ENCODE measurements at places on chromosomes 13 and 19.

- no peak for DNase-seq
Observed at GRCh38 chr19:3851254-3852176, 17.3 kb downstream of the ZFR2 start.

GRCh38 chr13:107076801-107077200 is 508.9 kb upstream of the ARGLU1 start:
- DNase-seq: no peak

GRCh38 chr13:109880371-109881346 is 94.3 kb upstream of the IRS2 start:
- DNase-seq: no peak

- DNase-seq: no peak
Observed at GRCh38 chr13:51856027-51856736, 5.6 kb upstream of the CCDC70 start.

- no peak for DNase-seq
Observed at GRCh38 chr13:67070306-67070705, 159.8 kb downstream of the PCDH9 start.

DNA sequence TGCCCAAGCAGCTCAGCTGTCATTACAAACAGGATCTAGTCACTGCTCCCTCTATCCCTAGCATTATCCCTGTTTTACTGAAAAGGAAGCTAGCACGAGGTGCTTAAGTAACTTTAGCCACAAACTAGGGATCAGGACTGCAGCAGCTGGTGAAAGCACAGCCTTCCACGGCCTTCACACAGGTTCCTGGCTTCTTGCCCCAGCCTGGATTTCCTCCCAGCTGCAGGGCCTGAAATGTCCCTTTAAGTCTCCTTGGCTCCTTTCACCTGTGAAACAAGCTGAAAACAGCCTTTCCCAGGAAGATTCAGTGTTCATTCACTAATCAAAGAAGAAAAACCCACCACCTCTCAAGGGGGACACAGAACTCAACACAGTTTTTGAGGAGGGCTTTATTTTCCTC is 754.5 kb downstream of the DIAPH3 start:
- DNase-seq: no peak

- DNase-seq: no peak
Observed at GRCh38 chr13:111399776-111400538, 79.5 kb downstream of the TEX29 start.

DNA sequence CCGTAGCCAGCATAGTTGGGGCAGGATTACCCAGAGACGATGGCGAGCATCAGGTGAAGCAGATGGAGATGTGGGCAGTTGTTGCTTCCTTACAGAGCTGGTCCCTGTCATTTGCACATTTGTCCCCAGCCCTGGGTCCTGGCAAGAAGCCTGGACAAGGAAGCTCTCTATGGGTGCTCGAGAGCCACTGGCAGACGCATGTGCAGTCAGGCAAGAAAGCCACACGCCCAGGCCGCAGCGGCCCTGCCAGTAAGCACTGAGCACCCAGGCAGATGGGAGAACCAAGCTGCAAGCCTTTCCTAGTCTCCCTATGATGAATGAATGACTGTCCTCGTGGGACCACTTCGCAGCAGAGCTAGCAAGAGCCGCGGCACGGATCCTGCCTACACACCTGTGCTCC is 182.8 kb downstream of the FOXO1 start:
- no peak for DNase-seq

DNA sequence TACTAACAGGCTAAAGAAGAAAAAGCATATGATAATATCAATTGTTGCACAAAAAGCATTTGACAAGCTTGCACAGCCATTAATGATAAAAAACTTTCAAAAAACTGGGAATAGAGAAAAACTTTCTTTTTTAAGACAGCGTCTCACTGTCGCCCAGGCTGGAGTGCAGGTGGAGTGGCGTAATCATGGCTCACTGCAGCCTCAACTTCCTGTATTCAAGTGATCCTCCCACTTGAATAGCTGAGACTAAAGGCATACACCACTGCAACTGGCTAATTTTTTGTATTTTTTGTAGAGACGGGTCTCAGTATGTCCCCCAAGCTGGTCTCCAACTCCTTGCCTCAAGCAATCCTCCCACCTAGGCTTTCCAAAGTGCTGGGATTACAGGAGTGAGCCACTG is 382.8 kb downstream of the TSHZ3 start:
- no peak for DNase-seq

DNA sequence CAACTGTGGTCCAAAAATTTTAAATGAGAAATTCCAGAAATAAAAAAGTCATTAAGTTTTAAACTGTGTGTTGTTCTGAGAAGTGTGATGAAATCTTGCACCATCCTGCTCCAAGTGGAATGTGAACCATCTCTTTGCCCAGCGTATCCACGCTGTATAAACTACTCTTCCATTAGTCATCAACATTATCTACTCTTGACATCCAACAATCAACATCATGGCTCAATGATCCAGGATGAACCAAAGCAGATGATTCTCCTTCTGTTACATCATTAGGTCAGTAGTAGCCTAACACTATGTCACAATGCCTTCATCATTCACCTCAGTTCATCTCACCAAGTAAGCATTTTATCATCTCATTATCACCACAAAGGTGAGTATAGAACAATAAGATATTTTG is 55.3 kb downstream of the SUCLA2 start:
- DNase-seq: no peak

DNA sequence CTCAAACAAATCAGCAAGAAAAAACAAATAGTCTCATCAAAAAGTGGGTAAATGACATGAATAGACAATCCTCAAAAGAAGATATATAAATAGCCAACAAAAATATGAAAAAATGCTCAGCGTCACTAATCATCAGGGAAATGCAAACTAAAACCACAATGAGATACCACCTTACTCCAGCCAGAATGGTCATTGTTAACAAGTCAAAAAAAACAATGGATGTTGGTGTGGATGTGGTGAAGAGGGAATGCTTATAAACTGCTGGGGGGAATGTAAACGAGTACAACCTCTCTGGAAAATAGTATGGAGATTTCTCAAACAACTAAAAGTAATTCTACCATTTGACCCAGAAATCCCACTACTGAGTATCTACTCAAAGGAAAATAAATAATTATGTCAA is 239.2 kb upstream of the RFC3 start:
- DNase-seq: no peak

DNA sequence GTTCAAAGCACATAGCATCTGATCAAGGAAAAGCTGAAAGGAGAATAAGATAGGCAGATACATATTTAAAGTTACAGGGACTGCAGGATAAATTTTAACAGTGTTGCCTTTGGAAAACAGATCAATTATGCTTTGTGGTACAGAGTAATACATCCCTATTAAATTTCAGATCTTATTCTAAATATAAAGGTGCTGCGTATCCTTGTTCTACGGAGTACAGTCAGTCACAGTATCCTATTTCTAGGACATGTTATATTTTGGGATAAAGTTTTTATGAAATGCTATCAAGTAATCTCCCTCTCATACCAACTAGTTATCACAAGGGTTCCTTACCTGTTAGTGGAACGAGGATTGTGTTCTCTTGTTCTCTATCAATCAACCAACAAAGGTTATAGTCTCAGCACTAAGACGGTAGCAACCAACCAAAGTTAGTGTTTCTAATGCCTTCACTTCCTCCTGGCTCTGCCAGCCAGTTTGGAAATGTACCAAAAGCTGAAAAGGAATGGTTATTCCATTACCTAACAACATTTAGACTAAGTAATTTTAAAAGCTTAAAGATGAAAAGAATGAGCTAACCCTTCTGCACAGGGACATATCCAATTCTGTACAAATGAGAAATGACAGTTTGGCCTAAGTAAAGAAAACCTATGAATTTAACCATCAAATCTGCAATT is 35.2 kb downstream of the TSC22D1 start:
- DNase-seq: no peak

- DNase-seq: no peak
Observed at GRCh38 chr19:15453906-15454860, 4.4 kb upstream of the WIZ start.

- peak; percentile 17 for DNase-seq
Observed at GRCh38 chr13:72101768-72102400, 234.9 kb upstream of the DACH1 start.

DNA sequence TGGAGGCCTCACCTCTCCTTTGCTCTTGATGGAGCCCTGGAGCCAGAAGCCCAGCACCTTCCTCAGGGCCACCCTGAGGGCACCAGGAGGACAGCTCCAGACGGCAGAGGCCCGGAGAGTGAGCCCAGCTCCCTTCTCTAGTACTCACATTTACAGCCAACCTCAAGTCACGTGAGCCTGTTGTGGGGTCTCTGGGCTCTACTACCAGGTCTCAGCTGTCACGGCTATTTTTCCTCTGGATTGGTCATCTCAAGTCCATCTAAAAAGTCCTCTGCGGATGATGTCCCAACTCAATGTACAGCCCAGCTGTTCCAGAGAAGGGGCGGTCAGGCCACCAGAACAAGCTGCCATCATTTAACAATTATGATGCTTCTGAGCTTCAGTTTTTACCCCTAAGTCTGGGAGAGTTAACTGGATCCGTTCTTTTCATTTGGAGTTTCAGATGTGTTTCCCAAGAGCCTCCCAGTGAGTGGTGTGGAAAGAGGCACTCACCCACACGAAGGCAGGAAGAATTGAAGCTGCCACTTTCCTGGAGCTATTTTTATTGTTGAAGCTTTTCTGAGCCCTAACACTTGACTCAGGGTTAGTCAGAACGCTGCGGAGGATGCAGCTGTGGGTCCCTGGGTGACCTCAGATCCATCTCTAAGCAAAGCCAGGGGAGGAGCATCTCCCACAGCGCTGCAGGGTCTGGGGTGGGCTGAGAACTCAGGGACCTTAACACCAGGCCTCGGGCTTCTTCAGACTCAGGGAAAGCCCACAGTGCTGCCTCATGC is 143.5 kb upstream of the UBL3 start:
- no peak for DNase-seq

- DNase-seq: no peak
Observed at GRCh38 chr13:106314417-106314816, 221.0 kb downstream of the EFNB2 start.

DNA sequence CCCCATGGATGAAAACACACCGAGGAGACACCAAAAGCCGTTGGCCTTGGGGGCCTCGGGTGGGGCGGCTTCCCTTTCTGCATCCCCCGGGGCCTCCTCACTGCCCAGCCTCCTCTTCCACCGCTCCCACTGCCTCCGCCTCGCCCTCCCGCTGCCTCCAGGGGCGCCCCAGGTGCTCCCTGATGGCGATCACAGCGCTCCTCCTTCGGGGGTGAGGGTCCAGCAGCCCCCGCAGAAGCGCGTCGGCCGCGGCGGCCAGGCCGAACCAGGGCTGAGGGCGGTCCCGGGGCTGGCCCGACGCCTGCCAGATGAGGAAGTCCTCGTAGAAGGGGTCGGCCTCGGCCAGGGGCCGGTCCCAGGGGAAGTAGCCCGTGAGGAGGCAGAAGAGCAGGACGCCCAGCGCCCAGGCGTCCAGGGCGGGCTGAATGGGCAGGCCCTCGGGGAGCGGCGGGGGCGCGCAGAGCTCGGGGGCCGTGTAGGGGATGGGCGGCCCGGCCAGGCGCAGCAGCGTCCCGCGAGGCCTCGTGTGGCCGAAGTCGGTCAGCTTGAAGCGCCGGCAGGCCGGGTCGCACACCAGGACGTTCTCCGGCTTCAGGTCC is 7.2 kb downstream of the SBK2 start:
- DNase-seq: no peak

- peak; percentile 60 for DNase-seq
Observed at GRCh38 chr19:35154525-35155406, at the start of gene FXYD5. Gene FXYD5 (plus strand): TSS chr19:35154735. CDS start chr19:35155551, 816 bp downstream.

DNA sequence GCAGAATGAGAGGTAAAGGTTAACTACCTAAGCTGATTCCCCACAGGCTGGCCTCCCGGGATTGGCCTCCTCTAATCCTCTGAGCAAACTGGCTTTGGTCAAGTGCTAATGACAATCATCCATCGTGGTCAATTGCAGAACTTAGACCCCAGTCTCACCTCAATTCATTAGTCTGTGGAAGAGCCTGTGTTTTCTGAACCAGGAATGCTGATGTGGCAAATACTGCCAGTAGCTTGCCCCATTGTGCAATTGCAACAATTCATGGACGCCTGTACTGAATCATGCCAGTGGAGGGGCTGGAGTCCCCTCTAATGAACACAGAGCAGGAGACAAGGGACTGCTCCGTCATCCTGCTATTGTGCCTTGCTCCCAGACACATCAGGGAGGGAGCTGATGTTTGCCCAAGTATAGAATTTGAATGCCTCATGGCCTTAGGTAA is 1256.5 kb downstream of the EFNB2 start:
- DNase-seq: no peak

- no peak for DNase-seq
Observed at GRCh38 chr13:97257800-97258799, 36.0 kb downstream of the MBNL2 start.

DNA sequence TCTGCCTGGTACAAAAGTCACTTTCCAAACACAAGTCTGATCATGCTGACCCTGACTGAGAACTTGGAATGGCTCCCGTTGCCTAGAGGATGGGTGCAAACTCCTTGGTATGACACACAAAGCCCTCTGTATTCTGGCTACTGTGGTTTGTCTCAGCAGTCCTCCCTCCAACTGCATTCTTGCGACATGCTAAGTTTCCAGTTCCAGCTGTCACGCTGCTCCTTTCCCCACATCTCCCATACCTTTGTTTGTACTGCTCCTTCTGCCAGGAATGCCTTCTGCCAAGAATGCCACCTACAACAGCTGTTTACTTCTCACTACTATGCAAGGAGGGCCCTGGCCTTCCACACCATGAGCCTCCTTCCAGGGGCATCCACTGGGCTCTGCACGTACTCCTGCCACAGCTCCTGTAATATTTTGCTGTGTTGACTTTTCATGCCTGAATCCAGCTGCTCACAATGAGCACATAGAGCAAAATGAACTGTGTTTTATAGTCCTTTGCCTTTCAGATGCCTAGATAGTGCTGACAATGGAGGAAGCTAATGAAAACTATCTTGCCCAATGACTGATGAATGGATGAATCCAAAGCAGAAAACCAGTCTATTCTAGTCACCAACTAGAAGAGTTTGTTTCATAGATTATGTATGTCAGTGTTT is 543.7 kb downstream of the EFNB2 start:
- DNase-seq: no peak

- DNase-seq: no peak
Observed at GRCh38 chr19:55441692-55442321, 1.3 kb downstream of the SHISA7 start.

GRCh38 chr19:4705413-4706131 is 18.1 kb downstream of the DPP9 start:
- DNase-seq: no peak

GRCh38 chr19:7953060-7953459 is 9.6 kb upstream of the TIMM44 start:
- no peak for DNase-seq

Data from SK-N-SH (cell line).